NCI-H2171 (cell line): ENCODE measurements at places on chromosomes 1 and 21.

DNA sequence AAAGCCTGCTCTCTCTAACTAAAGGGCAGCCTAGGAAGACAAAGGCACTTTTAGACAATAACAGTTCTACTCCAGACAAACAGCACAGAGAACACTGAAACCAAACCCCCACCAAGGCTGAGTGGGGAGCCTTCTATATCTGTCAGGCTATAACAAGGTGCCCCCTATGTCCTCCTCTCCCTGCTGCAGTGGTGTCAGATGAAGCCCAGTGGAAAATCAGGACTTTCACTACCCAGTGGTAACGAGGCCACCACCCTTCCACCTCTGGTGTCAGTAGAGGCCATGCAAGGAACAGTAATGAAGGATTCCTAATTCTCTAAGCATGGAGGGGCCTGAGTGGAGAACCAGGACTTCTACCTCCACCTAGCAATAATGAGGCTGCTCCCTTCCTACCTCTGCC is 83.7 kb downstream of the ZSWIM5 start:
- no peak for DNase-seq

DNA sequence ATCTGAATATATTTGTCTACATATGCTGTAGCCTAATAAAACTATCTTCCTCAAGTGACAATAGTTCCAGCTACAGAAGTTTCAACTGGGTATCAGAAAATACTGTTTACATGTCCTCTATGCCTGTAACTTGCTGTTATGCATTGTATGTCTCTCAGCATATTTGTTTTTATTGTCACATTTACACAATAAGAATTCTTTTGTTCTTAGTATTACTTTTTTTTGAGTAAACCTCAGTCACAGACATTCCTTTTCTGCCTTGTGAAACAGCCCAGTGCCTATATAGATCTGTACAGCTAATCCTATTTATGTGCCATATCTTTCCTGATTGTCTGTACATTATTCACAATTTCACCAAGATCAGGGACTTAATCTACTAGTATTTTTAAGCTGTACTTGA is 565.2 kb downstream of the NEGR1 start:
- no peak for DNase-seq

- DNase-seq, result no peak
Observed at GRCh38 chr1:247096544-247096943, 7.6 kb downstream of the ZNF669 start.

DNA sequence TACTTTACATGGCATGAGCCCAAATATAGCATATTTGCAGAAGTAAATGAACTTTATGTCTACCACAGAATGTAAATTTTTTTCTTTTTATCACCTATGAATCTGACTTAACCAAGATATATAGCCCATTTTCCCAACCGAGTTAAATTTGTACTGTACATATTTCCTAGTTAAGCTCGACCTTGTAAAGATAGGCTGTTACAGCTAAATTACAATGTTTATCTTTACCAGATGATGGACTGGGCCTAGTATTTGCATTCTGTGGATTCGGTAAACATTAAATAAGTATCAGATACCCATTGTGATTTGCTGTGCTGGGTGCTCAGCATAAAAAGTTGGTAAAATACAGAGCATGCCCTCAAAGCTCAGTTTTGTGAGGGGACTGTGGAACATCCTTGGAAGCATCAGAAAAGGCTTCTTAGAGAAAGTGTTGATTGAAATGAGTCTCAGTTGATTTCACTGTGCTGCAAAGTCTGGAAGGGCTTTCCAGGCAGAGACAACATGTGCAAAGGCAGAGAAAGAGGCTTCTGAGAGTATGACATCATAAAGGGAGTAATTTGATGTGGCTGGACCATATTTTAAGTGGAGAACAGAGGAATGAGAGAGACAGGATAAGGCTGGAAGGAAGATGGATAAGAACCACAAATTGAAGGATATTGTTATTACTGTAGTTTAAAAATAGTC is 27.4 kb downstream of the MORC3 start:
- DNase-seq, result no peak
